ENCODE measurements at places on chromosomes 2 and 18. TPM values are rescaled to one million over a fixed set of nuclear protein-coding genes. Genes with fewer than 3 reads are reported as not detected.

- H3K4me1 ChIP-seq: peaks cover 6% of the 10 kb centered on the region
- peak overlapping the region; percentile 81 for H3K4me3 ChIP-seq
- no peak overlapping the region for H3K27ac ChIP-seq
These were observed 571 bp upstream of the GPC1 start for GRCh38 chr2:240434728-240435456.

DNA sequence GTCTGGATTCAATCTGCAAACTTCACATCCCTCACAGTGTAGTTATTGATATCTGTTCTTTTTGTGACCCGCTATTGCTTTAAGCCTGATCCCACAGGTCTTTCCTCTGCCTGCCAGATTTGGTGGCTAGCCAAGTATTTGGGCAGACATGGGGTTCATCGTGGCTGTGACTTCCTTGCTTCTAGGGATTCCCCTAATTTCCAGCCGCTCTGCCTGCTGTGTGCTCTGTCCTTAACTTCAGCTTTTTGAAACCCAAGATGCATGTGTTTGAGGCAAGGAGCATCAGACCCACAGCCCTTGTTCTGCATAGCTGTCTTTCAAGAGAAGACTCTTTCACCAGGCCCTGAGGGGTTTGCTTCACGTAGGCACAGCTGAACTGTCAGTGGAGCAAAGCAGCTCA is 54.2 kb downstream of the NCAPH start:
- peaks cover 6% of the 10 kb centered on the region for H3K4me1 ChIP-seq
- H3K4me3 ChIP-seq: no peak overlapping the region
- no peak overlapping the region for H3K27ac ChIP-seq
- no peaks in the 10 kb centered on the region for H3K36me3 ChIP-seq
- no peak for DNase-seq
- peaks cover 2% of the 10 kb centered on the region for H3K27me3 ChIP-seq

DNA sequence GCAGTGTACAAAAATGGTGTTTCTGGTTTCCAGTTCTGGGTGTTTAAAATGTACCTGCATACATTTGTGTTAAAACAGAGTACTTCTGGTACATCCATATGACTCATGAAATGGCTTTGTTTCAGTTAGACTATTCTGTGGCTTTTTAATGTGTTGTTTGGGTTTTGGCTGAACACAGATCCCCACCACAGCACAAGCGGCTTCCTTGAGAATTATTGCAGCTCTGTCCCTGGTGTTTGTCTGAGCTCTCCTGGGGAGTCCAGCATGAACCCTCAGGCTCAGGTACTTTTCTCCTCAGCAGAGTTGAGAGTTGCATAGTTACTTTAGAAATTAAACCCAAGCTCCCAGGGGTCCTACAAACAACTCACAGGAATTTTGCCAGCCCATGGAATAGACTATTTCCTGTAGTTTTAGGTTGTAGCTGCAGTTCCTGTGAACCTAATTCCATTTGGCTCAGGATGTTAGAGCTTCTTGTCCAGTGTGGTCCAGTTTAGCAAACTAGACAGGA is 64.8 kb upstream of the EML6 start:
- no peaks in the 10 kb centered on the region for H3K4me1 ChIP-seq
- H3K27me3 ChIP-seq: no peaks in the 10 kb centered on the region
- DNase-seq: no peak

DNA sequence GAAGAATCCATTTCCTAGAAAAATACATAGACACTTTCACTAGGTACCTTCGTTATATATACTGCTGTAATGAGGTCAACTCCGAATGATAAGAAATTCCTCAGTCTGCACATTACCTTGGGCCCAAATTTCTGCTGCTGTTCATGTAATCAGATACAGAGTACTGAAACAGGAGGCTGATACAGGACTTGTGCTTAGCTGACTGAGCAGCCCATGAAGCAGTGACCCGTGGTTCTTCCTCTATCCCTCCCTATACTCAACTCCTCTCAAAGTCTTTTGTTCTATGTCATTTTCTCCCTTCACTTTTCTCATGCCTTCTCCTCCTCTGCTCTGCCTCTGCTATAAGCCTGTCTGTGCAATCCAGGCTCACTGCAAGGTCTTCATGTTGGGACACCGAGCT is 57.5 kb upstream of the ST8SIA5 start:
- H3K36me3 ChIP-seq: peaks cover 3% of the 10 kb centered on the region
- H3K27ac ChIP-seq: no peak overlapping the region
- DNase-seq: no peak
- no peak overlapping the region for H3K4me3 ChIP-seq

DNA sequence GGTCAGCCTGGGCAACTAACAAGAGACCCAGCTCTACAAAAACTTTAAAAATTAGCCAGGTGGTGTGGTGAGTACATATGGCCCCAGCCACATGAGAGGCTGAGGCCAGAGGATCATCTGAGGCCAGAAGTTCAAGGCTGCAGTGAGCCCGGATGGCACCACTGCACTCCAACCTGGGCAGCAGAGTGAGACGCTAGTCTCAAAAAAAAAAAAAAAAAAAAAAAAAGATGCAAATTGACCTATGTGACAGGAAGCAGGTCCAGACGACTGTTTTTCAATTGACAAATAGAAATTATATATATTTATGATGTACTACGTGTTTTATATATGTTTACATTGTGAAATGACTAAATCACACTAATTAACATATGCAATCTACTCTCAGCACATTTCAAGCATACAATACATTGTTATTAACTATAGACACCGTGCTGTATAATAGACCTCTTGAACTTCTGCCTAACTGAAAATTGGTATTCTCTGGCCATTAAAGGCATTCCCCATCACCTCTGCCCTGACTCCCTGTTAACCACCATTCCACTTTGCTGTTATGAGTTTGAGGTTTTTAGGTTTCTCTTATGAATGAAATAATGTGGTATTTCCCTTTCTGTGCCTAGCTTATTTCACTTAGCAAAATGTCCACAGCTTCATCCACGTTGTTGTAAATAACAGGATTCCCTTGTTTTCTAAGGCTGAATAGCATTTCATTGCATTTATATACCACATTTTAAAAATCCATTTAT is 32.4 kb upstream of the MGAT4A start:
- peaks cover 7% of the 10 kb centered on the region for H3K4me1 ChIP-seq
- H3K27ac ChIP-seq: no peak overlapping the region
- H3K4me3 ChIP-seq: no peak overlapping the region
- no peak for DNase-seq
- H3K36me3 ChIP-seq: no peaks in the 10 kb centered on the region

DNA sequence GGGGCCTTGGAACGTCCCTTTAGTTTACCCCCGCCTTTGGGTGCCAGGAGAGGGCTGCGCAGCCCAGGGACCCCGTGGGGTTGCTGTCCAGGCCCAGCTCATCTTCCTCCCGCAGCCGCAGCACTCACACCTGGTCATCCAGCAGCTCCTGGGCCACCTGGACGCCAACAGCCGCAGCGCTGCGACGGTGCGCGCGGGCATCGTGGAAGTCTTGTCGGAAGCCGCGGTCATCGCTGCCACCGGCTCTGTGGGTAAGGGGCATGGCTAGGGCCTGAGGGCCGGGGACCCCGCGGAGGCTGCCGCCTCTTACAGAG is 37.2 kb downstream of the POMC start:
- no peak overlapping the region for H3K27ac ChIP-seq
- H3K27me3 ChIP-seq: peaks cover 26% of the 10 kb centered on the region
- no peak for DNase-seq
- peaks cover 13% of the 10 kb centered on the region for H3K4me1 ChIP-seq
- H3K4me3 ChIP-seq: peak overlapping the region; percentile 69

DNA sequence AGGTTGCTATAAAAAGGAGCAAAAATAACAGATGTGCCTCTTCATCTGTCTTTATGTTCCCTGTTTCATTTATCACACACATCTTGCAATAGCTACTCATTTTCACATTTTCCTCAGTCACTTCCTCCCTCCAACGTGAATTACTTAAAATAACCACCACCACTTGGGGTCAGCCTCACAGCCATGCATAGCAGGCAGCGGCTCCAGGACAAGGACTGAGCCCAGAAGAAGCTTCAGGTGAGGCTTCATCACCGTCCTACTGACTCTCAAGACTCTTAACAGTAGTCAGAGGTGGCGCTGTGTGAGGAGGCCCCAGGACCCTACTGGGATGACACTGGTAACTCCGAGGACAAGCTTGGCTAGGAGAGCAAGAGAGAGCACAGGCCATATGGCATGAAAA is 15.5 kb upstream of the ST8SIA5 start:
- peaks cover 42% of the 10 kb centered on the region for H3K4me1 ChIP-seq
- H3K4me3 ChIP-seq: no peak overlapping the region
- no peak for DNase-seq
- H3K36me3 ChIP-seq: no peaks in the 10 kb centered on the region
- no peak overlapping the region for H3K27ac ChIP-seq

GRCh38 chr2:204015118-204015843 is 78.7 kb downstream of the ICOS start:
- H3K27ac ChIP-seq: no peak overlapping the region
- no peaks in the 10 kb centered on the region for H3K27me3 ChIP-seq
- no peaks in the 10 kb centered on the region for H3K4me1 ChIP-seq
- DNase-seq: no peak

- H3K4me3 ChIP-seq: no peak overlapping the region
- no peaks in the 10 kb centered on the region for H3K27me3 ChIP-seq
- DNase-seq: no peak
- no peak overlapping the region for H3K27ac ChIP-seq
These were observed 9.9 kb upstream of the GAREM1 start for GRCh38 chr18:32480581-32480980.

- no peak for DNase-seq
- H3K27me3 ChIP-seq: no peaks in the 10 kb centered on the region
- no peak overlapping the region for H3K4me3 ChIP-seq
- no peaks in the 10 kb centered on the region for H3K36me3 ChIP-seq
- H3K4me1 ChIP-seq: peaks cover 12% of the 10 kb centered on the region
These were observed 267.2 kb downstream of the EPHA4 start for GRCh38 chr2:221304916-221305315.

DNA sequence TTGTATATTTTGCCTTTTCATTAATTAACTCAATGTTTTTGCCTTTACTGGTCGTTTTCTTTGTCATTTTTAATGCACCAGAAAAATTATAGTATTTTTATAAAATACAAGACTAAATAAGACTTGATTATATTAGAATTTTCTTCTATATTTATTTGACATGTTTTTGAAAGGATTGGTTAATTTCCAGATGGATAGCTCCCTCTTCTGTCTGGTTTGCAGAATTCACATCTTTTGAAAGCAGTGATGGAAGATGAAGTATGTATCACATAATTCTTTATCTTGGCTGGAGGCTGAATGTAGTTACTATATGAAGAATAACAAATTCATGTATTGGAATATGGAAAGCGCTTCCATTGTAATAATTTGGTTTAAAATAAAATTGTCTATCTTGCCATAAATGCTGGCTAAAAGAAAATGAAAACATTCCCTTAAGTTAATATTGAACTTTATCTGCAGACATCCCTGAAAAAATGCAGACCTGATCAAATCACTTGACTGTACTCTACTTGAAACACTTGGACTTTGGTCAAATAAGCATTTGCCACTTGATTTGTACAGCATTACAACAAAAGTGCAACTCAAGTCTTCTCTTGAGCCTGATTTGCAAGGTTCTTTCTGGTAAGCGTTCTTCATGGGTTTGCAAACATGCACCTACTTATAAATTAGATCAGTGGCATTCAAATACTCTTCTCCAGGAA is 86.3 kb upstream of the EFEMP1 start:
- no peak overlapping the region for H3K27ac ChIP-seq
- H3K4me1 ChIP-seq: peaks cover 17% of the 10 kb centered on the region
- H3K36me3 ChIP-seq: no peaks in the 10 kb centered on the region
- no peaks in the 10 kb centered on the region for H3K27me3 ChIP-seq
- DNase-seq: no peak

GRCh38 chr2:151649966-151650365 is 84.3 kb downstream of the NEB start:
- H3K27ac ChIP-seq: no peak overlapping the region
- no peak for DNase-seq
- H3K36me3 ChIP-seq: peaks cover 3% of the 10 kb centered on the region
- H3K27me3 ChIP-seq: no peaks in the 10 kb centered on the region
- H3K4me1 ChIP-seq: no peaks in the 10 kb centered on the region

DNA sequence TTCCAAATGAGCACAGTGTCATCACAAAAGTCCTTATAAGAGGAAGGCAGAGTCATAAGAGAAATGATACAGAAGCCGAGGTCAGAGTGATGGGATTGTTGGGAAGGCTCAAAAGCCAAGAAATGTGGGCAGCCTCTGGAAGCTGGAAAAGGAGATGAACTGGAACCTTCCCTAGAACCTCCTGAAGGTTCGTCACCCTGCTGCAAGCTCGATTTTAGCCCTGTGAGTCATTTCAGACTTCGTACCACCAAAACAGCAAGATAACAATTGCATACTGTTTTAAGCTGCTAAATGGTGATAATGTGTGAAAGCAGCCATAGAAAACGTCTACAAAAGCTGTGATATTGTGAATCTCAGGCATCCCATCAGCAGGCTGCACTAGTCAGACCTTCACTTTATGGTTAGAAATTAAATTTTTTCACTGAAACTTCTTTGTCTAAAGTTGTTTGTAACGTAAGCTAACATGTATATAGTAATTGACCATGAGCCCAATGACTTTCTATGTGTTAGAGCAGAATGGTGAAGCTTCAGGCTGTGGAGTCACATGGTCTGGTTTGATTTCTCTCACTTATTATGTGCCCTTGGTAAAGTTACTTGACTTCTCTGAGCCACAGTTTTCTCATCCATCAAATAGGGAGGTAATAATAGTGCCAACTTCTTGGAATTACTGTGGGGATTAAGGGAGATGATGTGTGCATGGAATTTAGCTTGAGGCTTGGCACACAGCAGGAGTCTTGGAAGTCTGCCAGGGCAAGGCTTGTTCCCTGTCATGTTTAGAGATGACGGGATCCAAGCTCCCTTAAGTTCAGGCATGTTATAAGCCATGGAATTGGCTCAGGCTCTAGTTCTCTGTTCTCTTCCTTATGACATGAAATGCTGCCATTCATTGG is 132.0 kb upstream of the CCDC195 start:
- no peaks in the 10 kb centered on the region for H3K36me3 ChIP-seq
- H3K27me3 ChIP-seq: no peaks in the 10 kb centered on the region
- H3K27ac ChIP-seq: no peak overlapping the region
- no peak overlapping the region for H3K4me3 ChIP-seq

DNA sequence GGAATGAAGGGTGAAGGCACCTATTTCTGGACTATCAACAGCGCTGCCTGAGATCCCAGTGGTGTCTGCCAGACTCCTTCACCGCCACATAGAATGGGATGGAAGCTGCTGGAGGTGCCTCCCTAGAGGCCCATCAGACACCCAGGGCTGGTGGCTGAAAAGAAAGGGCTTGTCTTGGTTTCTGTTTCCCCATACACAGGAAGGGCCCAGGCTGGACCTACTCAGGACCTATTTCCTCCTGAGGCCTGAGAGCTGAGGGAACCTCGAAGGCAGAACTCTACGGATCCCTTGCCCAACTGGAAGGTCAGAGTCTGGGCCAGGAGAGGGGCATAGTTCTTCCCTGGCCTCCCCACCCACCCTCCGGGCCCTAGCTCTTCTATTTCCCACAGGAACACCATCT is 2.9 kb upstream of the CLEC4F start:
- H3K27ac ChIP-seq: no peak overlapping the region
- peaks cover 19% of the 10 kb centered on the region for H3K27me3 ChIP-seq
- H3K4me3 ChIP-seq: no peak overlapping the region

- no peaks in the 10 kb centered on the region for H3K36me3 ChIP-seq
- no peak overlapping the region for H3K27ac ChIP-seq
- H3K4me1 ChIP-seq: peaks cover 15% of the 10 kb centered on the region
- no peaks in the 10 kb centered on the region for H3K27me3 ChIP-seq
- H3K4me3 ChIP-seq: no peak overlapping the region
These were observed 24.9 kb downstream of the IGFBP5 start for GRCh38 chr2:216670266-216671080.

- DNase-seq: no peak
- H3K27me3 ChIP-seq: no peaks in the 10 kb centered on the region
- no peak overlapping the region for H3K4me3 ChIP-seq
- peaks cover 19% of the 10 kb centered on the region for H3K36me3 ChIP-seq
These were observed 5.2 kb downstream of the ANKRD23 start for GRCh38 chr2:96838345-96839292.

SERPINB10 gene
- total RNA-seq: not detected

MOGAT1 gene
- 0.62 TPM for total RNA-seq

DTNA gene
- total RNA-seq: 16.9 TPM

CACNB4 gene
- 6.9 TPM for total RNA-seq

ANKRD12 gene
- total RNA-seq: 44.7 TPM

REG1B gene
- total RNA-seq: 2.3 TPM

Data from WTC11 (cell line).